Activated T-cell treated with anti-CD3 and anti-CD28 coated beads, Interleukin-2, amount 50 U/mL, for 72 hours (primary cell): ENCODE measurements at places on chromosomes 12 and 14.

DNA sequence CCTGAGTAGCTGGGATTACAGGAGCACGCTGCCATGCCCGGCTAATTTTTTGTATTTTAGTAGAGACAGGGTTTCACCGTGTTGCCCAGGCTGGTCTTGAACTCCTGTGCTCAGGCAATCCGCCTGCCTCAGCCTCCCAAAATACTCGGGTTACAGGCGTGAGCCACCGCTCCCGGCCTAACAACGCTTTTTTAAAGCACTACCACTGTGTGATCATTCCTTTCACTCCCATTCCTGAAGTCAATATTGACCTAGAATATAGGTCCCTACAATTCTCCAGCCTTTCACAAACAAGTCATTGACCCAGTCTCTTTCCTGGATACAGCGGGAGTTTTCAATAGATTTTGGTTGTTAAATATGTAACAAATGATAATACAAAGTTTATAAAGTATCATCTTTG, 62.8 kb downstream of the KIF21A start:
- DNase-seq = no peak

DNA sequence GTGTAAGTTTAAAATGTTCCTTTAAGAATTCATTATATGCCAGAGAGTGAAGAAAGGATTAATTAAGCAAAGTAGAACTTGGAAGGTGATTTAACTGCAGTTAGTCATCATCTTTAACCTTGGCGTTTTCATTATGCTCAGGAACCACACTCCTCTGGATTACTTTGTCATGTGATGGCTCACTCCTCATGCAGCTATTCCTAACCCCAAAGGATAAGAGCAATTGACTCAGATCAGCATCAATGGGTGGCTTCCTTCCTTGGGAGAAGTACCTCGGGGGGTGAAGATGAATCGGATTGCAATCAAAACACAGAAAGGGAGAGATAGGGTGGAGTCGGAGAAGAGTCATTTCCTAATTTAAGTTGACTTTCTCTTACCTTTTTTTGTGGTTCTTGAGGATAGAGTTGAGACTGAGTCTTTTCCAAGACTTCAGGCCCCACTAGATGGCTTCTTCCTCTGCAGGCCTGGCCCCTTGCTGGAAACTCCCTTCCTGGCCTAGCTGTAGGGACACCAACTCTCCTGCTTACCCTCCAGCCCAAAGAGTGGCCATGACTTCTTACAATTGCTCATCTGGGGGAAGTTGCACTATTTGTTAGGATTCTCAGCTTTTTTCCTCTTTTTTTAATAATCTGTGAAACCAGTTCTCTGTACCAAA, 238.6 kb upstream of the DDHD1 start:
- DNase-seq = no peak

DNA sequence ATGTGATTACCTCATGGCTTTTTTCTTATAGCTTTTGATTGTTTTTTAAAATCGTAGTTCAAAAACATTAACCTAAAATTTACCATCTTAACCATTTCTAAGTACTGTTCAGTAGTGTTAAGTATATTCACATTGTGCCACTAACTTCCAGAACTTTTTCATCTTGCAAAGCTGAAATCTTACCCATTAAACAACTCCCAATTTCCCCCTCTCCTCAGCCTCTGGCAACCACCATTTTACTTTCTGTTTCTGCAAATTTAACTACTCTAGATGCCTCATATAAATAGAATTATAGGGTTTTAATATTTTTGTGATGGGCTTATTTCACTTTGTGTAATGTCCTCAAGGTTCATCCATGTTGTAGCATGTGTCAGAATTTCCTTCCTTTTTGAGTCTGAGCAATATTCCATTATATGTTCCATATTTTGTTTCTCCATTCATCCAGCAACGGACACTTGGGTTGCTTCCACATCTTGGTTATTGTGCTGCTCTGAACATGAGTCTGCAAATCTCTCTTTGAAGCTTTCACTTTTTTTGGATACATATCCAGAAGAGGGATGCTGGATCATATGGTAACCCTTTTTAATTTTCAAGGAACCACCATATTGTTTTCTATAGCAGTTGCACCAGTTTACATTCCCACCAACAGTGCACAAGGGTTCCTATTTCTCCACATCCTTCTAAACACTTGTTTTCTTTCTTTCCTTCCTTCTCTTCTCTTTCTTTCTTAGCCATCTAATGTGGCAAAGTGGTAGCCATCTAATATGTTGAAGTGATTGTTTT, 5.0 kb downstream of the HIF1A start:
- DNase-seq = no peak

DNA sequence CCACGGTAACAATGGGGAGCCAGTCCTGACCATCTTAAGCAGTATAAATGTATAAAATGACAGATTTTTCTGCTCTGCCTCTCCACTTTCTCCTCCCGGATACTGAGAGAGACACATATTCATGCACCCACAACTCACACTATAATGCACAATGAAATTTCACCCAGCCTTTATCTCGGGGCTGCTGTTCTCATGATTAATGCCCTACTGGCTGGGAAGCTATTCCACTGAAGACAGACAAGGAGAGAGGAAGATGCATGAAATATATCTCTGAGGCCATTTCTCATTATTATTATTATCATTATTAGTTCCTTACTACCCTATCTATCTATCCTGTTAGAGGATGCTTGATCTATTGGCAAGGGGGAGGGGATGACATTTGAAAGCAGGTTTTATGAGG, 501.7 kb downstream of the DIO2 start:
- DNase-seq = no peak

DNA sequence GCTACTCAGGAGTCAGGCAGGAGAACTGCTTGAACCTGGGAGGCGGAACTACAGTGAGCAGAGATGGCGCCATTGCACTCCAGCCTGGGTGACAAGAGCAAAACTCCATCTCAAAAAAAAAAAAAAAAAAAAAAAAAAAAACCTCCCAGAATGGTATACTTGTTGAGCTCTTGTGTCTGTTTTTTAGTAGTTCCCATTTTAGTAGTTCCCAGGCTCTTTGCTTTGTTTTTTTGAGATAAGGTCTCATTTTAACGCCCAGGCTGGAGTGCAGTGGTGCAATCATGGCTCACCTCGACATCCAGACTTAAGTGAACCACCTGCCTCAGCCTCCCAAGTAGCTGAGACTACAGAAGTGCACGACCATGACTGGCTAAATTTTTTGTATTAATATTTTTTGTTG, 13.4 kb downstream of the ATXN2 start:
- DNase-seq = no peak

GRCh38 chr12:2510045-2510444, 284.7 kb upstream of the FKBP4 start:
- no peak for DNase-seq

GRCh38 chr12:84091651-84092050, 820.9 kb downstream of the SLC6A15 start:
- no peak for DNase-seq

DNA sequence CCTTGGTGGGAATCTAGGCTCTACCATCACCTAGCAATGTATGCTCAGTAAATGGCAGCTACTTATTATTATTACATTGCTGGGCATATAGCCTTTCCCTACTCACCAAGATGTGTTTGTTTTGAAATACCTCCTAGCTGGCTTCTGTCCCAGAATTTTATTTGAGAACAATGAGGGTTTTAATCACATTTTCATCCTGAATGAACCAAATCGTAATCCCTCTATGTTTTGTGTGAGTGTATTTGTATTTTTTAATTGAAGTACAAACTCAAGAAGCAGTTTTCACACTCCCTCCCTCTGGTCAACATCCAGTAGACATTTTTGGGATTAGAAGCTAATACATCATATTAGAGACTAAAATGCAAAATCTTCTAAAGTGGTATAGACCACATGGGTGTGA, 7.6 kb downstream of the SLC7A8 start:
- DNase-seq = no peak

DNA sequence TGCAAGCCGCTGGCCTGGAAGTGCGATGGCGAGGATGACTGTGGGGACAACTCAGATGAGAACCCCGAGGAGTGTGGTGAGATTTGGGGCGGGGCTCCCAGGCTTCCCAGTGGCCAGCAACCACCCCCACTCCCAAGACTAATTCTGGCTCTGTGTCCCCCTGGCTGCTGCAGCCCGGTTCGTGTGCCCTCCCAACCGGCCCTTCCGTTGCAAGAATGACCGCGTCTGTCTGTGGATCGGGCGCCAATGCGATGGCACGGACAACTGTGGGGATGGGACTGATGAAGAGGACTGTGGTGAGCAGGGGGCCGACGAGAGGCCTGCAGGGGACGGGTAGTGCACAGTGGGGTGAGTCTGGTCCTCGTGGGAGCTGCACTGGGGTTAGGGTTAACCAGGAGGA, 12.1 kb upstream of the NXPH4 start:
- DNase-seq = no peak

DNA sequence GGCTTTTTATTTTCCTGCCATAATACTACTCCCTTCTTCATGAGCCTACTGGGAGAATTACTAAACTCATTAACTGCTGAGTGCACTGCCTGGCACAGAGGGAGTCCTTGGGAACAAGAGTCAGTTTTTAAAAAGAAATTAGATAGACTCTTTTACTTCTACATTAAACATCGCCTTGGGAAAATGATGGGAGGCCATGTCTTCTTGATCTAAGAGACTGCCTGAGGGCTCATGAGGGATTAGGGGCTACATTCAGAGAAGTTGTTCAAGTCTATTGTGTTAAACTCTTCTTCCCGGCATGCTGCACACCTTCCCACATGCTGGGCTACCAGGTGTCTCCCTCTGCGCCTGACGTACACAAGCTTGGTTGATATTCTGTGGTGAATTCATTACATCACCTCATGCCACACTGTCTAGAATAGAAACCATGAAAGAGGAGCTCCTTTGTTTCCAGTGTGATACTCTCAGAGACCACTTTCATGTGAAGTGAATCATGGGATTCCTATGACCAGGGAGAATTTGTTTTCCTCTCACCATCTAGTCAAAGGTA, 1422.3 kb downstream of the AACS start:
- no peak for DNase-seq

DNA sequence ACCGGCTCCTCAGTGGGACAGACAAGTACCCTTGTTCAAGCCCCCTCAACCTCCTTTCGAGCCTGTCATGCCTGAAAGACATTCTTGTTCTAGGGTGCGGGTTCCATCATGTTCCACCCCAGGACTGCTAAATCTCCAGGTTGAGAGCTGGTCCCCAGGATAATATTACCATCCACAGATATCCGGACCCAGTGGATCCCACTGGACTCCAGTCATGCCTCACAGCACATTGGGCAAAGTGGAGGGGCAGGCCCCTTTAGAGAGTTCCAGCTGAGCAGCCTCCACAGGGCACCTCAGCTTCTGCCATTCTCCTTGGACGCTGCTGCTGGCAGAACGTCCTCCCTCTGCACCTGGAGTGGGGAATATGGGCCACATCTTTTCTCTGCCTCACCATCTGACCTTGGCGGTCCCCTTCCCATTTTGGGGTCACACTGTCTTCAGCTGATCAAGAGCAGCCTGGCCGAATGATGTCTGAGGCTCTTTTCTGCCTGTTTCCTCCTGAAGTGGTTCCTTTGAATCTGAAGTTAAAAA, 137.4 kb downstream of the BCL11B start:
- no peak for DNase-seq

DNA sequence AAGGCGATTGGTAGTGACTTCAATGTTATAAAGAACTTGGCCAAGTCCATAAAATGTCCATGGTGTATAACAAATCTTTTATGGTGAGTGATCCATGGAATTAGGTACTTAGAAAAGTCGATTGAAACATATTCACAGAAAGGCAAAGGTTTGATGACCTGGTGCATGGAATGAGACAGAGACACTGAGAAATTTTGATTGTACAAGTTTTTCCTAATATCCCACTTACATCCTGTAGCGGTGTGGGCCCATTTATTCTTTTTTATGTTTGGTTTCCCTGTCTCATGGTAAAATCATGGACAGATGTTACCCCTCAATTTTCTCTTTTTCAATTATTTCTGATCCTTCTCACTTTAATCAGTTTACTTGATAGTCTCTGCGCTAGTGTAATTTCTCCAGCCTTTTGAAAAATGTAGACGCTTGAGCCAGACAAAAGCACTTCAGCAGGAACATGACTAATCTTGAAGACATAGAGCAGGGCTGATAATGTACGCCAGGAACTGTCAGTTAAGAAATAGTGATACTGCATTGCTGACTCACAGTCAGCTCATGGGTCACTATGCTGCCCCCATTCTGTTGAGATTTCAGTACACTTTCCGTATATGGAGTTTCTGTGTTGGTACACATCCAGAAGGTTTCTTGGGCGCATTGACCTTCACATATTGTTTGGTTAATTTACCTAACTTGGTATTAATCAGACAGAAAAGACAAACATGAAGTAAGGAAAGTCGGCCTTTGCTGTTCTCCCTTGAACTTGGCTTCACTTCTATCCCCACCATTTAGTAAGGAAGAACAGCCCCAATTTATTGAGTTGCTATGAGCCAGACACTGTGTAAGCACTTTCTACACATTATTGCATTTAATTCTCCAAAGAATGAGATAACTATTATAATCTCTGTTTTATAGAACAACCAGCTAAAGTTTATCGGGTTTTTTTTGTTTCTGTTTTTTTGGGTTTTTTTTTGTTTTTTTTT, 841.7 kb downstream of the DIO2 start:
- no peak for DNase-seq

GRCh38 chr12:5343711-5344110, 88.2 kb upstream of the NTF3 start:
- DNase-seq = no peak

DNA sequence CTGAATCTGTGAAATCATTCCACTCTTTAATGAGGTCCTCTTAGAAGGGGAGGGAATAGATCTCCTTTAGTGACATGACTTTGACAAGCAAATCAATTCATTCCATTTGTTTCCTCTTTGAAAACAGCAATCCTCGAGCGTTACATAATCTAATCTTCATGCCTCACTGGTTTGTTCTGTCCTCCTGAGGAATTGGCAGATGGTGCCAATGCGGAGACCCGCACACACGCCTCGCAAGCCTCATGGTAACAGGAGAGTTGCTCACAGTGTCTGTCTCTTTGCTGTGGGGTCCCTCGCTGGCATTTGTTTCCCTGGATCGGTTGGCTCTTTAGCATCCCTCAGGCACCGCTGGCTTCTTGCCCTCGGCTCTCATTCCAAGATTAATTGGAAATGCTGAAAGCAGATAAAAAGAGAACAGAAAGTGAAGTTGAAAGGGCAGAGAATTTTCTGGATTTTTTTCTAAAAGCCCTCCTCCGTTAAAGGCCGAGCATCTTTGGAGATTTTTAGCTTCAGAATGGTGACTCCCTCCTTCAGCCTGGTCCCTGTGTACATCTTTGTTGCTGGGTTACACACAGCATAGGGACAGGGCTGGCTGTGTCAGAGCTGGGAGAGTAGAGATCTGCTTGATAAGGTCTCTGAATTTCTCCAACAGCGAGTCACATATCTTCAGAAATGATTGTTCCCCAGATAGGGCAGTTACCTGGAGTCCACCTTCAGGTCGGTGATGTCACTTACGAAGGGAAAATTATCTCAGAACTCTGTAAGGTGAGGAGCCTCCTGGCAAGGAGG, 10.1 kb upstream of the CABP1 start:
- DNase-seq = no peak

GRCh38 chr12:96438330-96438729, 38.1 kb upstream of the CDK17 start:
- no peak for DNase-seq

- no peak for DNase-seq
Measured at GRCh38 chr12:74401035-74401434, 136.6 kb upstream of the ATXN7L3B start.

- DNase-seq = no peak
Measured at GRCh38 chr14:35858521-35859209, 32.5 kb downstream of the BRMS1L start.

- no peak for DNase-seq
Measured at GRCh38 chr12:25283006-25283405, 32.3 kb upstream of the KRAS start.
